Stimulated activated CD8-positive, alpha-beta memory T cell treated with anti-CD3 and anti-CD28 coated beads, Interleukin-2, amount 100 ng/mL, for 1 hour (primary cell): ENCODE measurements at places on chromosomes 12 and 14.

GRCh38 chr14:60815371-60815770 lies 80.8 kb downstream of the MNAT1 start:
- no peak for DNase-seq

DNA sequence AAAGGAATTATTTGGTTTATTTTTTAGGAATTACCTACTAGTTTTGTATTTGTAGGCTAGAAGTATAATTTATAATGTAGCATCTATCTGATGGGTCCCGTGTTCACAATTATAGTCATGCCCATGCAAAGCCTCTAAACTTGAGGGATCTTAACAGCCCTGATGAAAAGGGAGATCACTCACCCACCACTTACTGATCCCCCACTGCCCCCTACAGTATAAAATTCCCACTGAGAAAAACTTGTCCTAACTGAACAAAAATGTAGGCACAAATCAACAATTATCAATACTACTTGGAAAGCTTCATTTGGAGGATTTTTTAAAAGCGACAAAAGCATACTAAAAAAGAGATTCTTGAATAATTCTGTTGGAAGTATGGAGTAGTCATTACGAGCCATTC lies 21.0 kb downstream of the WIF1 start:
- DNase-seq: no peak

DNA sequence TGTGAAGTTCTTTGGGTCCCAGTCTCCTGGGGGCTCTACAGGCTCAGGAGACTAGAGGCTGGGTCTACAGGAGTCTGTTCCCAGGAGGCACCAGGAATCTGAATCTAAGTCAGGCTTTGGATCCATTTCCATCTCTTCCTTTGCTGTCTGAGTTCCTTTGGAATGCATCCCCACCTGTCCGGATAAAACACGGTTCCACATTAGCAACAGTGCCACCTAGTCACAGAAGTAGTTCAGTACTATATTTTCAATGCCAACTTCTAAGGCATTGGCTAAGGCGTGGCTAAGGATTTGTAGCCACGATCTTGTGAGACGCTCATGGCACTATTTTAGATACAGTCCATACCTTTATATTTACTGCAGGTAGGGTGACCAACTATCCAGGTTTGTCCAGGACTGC lies 15.1 kb downstream of the ZC2HC1C start:
- DNase-seq: no peak

DNA sequence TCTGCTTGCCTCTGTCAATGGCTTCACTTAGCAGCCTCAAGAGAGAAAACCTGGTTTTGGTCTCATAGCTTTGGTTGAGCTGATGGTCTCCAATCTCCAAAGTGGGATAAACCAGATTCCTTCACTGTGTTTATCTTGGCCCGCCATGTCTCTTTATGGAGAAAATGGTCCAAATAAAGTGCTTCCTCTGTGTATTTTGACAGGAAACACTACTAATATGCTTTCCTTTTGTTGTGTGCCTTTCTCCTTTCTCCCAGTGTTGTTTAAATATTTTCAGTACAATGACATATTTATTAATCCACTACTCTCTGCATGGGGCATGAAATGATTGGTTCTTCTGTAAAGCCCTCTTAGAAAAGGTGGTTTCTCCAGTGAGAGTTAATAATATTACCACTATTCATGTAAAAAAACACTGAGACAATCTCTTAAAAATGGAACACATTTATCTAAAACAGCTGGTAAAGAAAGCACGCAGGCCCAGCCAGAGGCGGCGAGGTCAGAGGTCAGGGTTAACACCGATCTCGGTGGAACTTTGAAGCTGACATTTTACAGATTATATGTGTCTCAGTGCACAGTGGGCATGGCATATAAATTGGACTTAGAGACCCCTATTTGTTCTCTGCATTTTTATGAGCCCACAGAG lies 24.2 kb downstream of the TMEM30B start:
- DNase-seq: no peak

- DNase-seq: no peak
These were observed 33.9 kb upstream of the FAM222A start for GRCh38 chr12:109679501-109680263.

- DNase-seq: no peak
These were observed 226.1 kb downstream of the FOXN3 start for GRCh38 chr14:89190765-89191513.

GRCh38 chr14:75577090-75577489 lies 1.3 kb upstream of the FLVCR2 start:
- DNase-seq: no peak

GRCh38 chr14:73824127-73824526 lies 27.5 kb upstream of the PTGR2 start:
- DNase-seq: no peak

DNA sequence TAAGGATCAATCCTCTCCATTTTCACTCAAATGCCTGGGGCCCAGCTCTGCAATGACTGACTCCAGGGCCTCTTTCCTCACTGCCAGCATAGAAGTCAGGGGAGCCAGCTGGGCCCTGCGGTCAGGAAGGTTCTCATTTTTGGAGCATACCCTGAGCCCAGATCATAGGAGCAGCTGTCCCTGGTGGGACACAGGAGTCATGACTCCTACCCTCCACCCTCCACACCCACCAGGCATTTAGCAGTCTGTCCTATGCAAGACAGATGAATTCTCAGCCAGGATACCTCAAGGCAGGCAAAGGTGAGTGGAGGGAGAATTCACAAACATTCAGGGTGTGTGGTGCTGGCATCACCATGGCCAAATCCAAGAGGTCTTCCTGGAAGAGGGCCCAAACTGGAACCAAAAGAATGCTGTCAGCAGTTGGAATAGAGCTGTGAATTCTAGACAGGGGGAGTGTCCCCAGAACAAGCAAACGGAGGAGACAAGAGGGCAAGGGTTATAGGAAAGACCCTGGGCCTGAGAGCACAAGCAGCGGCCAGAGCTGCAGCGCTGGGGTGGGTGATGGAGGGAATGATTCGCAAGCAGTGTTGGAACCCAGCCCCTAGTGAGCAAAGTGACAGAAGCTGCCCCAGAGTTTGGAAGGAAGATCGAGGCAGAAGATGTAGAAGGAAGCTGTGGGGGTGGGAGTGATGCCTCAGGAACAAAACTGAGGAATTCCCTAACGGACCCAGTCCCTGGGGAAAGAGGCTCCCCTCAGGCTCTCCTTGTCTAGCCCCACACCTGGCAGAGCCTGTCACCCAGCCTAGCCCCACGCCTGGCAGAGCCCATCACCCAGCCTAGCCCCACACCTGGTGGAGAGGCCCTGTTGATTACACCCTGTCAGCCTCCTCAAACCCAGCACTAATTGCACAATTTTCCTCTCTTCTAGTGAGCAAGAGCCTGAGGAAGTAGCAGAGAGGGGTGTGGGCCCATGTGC lies 4.5 kb upstream of the REM2 start:
- DNase-seq: no peak

DNA sequence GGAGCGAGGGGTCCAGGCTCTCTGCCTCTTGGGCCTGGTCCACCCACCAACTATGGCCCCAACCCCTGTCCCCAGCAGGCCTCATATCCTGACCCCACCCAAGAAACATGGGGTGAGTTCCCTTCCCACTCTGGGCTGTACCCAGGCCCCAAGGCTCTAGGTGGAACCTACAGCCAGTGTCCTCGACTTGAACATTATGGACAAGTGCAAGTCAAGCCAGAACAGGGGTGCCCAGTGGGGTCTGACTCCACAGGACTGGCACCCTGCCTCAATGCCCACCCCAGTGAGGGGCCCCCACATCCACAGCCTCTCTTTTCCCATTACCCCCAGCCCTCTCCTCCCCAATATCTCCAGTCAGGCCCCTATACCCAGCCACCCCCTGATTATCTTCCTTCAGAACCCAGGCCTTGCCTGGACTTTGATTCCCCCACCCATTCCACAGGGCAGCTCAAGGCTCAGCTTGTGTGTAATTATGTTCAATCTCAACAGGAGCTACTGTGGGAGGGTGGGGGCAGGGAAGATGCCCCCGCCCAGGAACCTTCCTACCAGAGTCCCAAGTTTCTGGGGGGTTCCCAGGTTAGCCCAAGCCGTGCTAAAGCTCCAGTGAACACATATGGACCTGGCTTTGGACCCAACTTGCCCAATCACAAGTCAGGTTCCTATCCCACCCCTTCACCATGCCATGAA lies 8.6 kb downstream of the ARHGAP9 start:
- no peak for DNase-seq

GRCh38 chr12:115404761-115405470 lies 720.9 kb upstream of the TBX3 start:
- DNase-seq: no peak

GRCh38 chr14:69861025-69861569 lies 18.1 kb upstream of the SMOC1 start:
- DNase-seq: no peak

DNA sequence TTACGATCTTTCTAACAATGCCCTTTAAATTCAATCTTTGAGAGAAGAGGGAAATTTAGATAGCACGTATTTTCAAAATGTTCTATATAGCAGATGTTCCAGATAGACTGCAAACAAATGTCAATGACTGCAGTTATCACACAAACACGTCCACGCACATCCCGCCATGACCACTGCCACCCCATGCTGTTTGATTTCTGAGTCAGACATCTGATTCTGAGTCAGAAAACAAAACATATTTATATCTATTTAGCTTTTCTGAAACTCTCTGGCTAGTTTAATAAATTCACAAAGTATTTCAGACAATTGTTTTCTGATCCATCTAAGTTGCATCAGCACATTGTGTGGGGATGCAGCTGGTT lies 105.9 kb upstream of the BCAT1 start:
- DNase-seq: peak; percentile 8

DNA sequence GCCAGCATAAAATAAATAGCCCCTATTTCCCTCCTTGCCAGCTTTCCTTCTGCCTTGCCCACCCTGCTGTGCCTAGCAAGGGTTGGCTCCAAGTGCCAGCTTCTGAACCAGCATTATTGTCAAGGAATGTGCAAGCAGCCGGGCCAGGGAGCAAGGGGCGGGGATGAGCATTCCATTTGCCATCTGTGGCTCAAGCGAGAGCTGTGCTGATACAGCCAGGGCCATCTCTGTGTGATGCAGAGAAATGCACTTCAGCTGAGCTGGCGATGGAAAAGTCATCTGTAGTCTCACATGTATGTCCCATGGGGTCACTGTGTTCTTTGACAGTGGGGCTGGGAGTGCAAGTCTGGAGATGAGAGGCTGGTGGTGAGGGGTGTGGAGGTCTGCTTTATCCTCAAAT lies 137.3 kb downstream of the SUDS3 start:
- no peak for DNase-seq

DNA sequence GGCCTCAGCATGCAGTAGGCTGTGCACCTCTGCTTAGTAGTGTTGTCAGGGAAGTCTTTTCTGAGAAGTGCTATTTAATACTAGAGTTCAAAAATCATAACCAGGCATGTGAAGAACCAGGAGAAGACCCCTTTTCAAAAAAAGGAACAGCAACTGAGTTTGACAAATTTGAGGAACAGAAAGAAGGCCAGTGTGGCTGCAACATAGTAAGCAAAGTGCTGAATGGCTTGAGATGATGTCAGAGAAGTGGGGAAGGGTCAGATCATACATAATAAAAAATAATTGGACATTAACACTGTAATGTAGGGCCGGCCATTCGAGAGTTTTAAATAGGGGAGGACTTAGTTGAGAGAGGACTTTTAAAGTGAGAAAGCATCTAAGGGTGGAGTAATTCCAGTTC lies 11.1 kb upstream of the CNTN1 start:
- no peak for DNase-seq

- DNase-seq: no peak
These were observed 63.9 kb downstream of the TGFB3 start for GRCh38 chr14:75917946-75918335.

DNA sequence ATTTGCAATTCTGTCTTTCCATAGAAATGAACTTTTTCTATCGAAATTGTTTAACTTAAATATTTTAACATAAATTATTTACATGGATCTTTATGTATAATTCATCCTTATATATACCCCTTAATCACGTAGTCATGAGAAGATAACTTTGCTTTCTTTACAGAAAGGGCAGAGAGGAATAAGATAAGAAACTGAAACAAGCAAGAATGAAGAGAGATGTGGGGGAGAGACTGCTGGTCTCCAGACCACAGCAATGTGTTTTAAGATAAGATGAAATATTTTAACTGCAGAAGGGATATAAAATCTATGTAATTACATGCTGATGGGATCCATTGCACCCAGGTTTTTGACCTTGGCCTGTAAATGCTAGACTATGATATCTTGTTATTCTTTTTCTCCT lies 34.7 kb upstream of the DNM1L start:
- no peak for DNase-seq

- DNase-seq: no peak
These were observed 19.7 kb upstream of the BEGAIN start for GRCh38 chr14:100606687-100607610.

- no peak for DNase-seq
These were observed 95.1 kb downstream of the UNC79 start for GRCh38 chr14:93525696-93526451.
